ENCODE measurements at places on chromosomes 16 and 17.
A peak's percentile ranks its signal among the peaks of the same experiment; 100 is the strongest.

DNA sequence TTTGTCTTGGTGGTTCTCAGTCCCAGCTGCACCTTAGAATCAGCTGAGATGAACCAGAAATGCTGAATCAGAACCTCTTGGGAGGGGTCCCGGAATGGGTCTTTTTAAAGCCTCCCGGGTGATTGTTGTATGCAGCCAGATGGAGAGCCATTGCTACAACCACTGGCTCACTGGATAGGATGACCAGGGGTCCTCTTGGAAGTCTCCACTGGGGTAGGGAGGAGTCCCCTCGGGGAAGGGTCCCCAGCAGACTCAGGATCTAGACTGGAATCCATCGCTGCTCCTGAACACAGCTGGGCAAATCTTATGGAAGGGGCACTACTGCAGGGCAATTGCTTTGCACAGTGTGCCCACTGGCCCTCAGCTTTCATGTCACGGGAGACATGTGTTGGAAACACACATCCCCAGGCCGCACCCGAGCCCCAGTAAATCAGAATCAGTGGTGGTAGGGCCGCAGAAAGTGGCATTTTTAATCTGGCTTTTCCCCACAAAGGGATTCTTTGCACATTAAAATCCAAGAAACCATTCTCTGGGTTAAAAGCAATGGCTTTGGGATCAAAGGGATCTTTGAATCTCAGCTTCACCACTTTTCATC is 117.3 kb downstream of the IRX5 start:
- no peak for DNase-seq

DNA sequence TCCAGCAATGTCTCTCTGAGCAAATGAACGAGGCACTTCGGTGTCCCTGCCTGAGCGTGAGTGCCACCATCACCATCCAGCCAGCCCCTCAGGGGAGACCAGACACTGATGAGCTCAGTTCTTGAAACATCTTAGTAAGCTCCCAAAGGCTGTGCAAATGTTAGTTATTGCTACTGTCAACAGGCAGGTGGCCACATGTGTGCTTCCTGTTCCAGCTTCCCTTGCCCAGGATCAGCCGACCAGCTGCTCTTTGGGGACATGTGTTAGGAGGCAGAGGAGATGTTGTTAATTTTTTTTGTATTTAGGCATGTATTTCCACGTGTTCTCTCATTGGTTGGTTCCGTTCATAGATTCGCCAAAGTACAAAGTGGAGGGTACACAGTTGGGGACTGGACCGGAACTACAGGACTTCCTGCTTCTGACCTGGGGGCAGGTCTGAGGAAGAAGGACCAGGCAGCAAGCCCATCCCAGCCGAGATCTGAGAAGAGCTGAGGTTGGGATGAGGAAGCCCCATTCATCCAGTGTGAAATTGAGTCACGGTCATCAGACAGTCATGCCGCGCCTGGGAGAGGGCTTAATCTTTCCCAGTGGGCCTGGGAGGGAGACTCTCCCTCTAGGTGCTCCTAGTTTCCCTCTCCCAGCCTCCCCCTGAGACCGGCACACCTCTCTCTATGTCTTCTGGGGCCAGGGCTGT is 3.8 kb downstream of the TTYH2 start:
- no peak for DNase-seq

DNA sequence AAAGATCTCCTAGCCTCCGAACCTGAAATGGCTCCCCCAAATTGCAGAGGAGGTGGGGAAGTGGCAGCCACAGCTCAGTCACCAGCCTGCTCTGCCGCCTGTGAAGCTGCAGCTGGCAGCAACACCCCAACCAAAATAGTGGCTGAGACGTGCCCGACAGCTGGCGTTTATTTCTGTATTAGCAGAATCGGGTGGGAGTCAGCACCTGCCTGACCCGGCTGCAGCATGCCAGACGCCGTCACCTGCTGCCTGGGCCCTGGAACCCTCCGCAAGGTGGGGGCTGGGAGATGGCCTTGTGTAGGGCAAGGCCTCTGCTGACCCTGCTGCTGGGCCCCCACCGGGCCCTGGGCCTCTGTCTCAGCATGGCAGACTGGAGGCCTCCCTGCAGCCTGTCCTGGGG is 17.5 kb upstream of the PABPN1L start:
- DNase-seq = no peak

DNA sequence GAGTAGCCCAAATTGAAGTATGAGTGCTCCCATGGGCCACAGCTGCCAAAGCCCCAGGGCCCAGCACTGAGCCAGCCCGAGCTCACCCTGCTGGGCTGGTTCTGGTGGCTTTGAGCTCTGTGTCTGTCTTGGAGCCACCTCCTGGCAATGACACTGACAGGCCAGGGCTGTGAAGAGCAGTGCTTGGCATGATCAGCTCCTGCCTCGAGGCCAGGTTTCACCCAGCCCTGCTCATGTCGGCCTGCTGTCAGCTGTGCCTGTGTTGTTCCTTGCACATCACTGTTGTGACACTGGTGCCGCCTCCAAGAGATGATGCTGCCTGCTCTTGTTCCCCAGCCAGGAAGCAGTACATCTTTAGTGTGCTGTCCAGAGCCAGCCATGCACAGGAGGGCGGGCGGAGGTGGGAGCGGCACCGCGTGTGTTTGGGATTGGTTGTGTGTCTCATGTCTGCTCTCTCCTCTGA is 26.0 kb downstream of the PLD6 start:
- DNase-seq = no peak

DNA sequence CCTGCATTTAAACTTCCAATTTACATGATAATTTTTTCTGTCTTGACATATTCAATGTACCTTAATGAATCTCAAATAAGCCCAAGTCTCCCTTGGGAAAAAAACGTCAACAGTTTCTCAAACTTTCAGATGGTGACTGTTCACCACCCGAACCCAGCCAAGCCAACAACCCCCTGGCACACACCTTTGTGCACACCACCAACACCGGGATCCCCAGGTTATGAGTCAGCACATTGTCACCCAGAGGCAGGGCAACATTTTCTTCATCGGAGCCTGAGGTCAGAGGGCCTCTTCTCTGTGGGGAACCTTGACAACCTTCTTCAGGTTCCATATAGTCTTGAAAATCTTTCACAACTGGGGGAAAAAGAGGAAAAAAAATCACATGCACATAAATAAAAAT is 15.5 kb downstream of the DYNC1LI2 start:
- DNase-seq = no peak

DNA sequence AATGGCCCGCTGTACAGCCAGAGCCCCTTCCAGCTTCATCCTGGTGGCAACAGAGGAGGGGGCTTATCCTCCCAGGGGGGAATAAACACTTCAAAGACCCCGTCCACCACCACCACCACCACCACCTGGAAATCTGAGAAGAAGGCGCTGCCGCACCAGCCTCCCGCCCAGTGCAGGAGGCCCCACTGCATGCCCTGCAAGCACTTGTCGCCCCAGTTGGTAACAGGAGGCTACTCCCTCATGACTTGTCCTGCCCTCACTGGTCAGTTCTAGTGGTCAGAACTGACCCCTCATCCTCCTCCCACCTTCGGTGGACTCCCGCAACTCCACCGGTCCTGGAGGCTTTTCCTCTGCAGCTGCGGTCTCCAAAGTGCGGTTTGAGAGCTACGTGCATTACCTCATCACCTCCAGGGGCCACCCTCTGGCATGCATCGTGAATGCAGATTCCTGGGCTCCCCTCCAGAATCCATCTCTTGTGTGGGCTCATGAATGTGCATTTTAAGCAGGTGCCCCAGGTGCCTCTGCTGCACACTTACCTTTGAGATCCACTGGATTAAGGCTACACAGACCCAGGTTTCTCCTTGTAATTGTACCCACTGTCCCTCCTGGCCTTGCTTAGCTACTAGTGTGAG is 71.8 kb downstream of the SRCIN1 start:
- DNase-seq = no peak

DNA sequence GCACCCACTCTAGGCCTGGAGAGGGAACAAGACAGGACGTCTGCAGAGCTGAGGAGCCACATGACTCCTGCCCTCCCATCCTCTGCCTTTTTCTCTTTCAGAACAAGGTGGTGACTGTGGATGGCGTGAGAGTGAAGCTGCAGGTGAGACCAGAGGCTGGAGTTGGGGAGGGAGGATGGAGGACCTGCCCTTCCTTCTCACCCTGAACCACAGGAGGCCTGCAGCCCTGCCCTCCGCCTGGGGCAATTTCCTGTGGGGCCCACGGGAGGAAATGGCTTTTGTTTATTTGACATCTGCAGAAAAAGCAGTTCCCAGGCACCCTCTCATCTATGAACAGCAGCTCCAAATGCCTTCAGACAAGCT is 5.1 kb downstream of the RAB37 start:
- DNase-seq = no peak

GRCh38 chr17:71983828-71984227 is 137.0 kb upstream of the SOX9 start:
- no peak for DNase-seq

- no peak for DNase-seq
Observed at GRCh38 chr17:8712698-8713097, 31.9 kb downstream of the CCDC42 start.

DNA sequence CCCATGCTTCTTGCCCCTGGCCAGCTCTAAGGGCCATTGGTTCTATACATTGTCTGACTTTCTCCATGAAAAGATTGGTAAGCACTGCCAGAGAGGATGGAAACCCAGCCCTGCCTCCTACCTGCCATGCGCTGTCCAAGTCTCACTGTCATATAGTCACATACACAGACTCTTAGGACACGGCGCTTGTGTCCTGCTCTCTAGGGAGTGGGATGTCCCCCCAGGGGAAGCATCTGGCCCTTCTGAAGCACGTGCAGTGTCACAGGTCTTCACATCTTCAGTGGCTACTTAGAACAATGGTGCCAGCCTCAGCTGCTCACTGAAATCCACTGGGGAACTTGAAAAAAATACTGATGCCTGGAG is 38.7 kb downstream of the MYO18A start:
- DNase-seq = no peak

DNA sequence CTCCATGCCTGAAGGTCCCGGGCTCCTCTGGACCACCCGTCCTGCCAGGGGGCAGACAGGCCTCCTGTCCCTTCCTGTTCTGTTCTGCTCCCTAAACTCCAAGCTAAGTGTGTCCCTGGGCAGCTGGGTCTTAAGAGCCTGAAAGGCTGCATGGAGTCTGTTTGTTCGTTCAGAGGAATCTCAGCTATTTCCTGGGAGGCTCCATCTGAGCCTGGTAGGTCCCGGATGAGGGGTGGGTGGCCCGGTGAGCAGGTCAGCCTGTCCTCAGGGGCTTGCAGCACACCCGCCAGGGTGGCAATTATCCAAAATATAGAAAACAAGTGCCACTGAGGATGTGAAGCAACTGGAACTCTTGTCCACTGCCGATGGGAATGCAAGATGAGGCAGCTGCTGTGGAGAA is 12.6 kb downstream of the ACTG1 start:
- DNase-seq = no peak

DNA sequence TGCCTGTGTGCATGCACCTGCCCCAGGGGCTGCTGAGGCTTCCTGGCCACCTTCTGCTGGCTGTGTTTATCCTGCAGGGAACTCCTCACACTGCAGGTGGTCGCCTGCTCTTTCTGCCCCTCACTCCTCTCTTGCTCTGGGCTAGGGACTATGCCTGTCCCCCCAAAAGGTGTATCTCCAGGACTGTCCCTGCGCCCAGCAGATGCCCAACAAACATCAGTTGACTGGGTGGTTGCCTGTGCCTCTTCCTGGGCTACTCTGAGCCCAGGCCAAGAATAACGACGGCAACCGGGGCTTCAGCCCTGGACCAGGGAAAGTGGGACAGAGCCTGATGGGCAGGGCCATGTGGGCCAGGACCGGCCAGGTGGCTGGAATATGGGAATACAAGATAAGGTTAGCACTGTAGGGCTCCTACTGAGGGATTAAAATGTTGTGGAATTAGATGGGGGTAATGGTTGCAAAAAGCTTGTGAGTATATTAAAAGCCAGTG is 55.4 kb downstream of the VAC14 start:
- DNase-seq = no peak

GRCh38 chr16:68733570-68733969 is 3.5 kb upstream of the CDH1 start:
- no peak for DNase-seq

DNA sequence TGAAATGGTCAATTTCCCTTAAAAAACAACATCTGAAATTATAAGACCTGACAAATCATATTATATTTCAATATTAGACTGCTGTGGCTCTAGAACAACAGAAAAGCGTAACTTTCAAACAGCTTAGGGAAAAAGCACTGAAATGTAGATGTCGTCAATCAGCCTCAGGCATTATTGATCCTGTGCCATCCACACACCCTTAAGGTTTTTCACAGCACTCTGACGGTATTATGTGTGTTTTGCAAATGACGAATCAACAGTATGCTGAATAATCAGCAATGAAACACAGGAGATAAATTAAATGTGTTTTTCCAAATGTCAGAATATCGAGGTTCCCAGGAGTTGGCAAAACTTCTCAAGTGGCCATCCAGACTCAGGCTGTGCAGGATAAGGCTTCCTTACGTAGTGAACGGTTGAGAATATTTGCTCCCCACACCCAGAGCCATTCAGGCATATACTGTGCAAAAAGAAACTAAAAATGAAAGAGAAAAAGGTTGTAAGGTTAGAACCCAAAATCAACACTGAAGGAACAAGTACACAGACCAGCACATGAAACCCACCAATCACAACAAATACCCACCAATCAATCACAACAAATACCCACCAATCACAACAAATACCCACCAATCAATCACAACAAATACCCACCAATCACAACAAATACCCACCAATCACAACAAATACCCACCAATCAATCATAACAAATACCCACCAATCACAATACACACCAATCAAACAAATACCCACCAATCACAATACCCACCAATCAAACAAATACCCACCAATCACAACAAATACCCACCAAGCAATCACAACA is 7.7 kb upstream of the MBTPS1 start:
- no peak for DNase-seq

- DNase-seq = no peak
Observed at GRCh38 chr16:51651061-51651466, 500.0 kb upstream of the SALL1 start.

GRCh38 chr16:86723689-86724088 is 145.3 kb downstream of the FOXL1 start:
- DNase-seq = peak; percentile 60

DNA sequence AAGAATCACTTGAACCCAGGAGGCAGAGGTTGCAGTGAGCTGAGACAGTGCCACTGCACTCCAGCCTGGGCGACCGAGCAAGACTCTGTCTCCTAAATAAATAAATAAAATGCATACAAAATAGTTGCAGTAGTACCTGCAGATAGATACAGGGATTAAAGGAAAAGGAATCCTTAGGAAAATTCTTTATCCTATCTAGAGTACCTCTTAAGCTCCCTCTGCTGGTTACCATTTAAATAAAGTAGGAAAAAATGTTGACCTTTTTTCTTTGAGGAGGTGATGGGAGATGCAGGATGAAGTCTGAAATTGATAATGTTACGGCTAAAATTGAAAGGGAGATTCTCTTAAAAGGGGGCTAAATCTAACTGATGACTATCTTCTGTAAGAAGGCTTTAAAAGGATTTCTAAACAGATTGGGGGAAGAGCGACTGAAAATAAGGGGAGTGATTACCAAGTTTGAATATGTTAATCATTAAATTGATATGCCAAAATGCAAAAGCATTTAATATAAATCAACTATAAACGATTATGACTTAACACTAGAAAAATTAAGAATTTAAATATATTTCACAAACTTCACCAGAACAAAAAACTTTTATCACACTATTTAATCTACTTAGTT is 29.4 kb downstream of the C16orf87 start:
- DNase-seq = no peak
